T-helper 9 cell (primary cell): ENCODE measurements at places on chromosomes 2 and 18.

DNA sequence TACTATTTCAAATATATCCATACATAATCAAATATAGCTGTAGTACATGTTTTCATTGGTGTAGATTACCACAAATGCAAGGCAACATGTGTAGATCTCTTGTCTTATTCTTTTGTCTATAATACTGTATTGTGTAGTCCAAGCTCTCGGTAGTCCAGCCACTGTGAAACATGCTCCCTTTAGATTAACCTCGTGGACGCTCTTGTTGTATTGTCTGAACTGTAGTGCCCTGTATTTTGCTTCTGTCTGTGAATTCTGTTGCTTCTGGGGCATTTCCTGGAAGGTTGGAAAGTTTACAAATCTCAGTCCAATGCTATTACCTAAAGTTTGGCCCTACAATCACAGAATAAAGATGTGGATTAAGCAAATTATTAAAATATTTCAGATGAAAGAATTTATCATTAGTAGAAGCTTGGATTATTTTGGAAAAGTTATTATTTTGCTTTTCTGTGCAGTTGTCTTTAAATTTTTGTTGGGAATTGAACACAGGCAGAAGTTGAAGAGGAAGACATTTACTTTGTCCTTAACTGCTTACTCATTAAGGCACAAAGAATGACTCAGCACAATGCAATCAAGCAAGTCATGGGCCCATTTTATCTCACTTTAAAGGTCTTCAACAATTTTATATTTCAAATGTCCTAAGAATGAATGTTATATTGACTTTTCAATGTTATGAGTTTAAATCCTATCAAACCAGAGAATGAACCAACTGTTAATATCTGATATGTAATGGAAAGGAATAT is 103.4 kb upstream of the CAVIN2 start:
- DNase-seq: no peak

DNA sequence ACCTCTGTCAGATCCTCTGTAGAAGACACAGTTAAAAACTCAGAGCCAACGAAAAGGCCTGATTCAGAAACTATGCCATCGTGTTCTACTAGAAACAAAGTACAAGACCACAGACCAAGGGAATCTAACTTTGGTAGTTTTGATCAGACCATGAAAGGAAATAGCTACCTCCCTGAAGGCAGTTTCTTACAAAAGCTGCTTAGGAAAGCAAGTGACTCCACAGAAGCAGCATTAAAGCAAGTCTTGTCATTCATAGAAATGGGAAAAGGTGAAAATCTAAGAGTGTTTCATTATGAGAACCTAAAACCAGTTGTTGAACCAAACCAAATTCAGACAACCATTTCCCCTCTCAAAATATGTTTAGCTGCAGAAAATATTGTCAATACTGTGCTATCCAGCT is 58.2 kb downstream of the FSIP2 start:
- DNase-seq: no peak

DNA sequence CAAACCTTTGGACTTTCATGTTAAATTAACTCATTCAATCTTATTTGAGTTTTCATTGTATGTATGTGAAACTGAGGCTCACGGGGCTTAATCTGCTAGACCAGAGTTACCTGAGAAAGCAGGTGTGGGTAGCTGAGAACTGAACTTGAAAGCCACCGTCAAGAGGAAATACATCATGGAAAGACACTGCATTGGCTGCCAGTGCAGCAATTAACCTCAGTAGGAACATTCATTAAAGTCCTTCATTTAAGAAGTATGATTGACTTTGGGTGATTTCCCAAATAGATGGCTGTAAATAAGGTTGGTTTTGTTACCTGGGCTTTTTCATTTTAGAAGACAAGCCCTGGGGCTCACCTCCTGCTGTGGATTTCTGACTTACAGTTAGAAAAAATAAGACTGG is 36.5 kb upstream of the MGAT5 start:
- no peak for DNase-seq

DNA sequence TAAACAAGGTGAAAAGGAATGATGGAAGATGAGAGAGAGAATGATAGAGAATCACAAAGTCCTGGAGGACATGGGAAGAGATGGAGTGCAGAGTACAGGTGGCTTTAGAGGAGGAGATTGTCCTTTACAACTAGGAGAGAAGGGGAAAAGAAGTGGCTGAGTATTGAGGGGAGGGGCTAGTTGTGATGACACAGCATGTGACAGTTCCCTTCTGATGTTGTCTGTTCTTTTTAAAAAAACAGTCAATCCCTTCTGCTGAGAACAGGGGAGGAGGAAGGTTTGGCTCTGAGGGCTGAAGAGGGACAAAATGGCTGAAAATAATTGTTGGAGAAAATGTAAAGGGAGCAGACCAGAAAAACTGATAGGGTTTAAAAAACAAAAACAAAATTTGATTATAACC is 44.0 kb downstream of the STEAP3 start:
- no peak for DNase-seq

GRCh38 chr2:230130668-230131364 is 62.1 kb upstream of the SLC16A14 start:
- no peak for DNase-seq

DNA sequence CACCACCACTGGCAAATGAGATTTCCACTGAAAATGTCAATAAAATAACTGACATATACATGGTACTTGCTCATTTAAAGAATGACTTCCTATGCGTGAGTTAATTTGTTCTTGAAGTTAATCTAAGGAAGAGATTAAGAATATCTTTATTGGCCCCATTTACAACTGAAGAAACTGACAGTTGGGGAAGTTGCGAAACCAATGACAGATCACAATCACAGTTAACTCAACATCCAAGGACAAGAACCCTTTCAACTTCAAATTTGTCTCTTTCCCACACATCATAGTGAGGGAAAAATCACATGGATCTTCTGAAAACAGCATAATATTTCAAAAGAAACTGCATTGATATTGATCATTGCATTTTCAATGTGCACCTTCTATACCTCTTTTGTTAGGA is 565.4 kb downstream of the IRS1 start:
- no peak for DNase-seq

- no peak for DNase-seq
These were observed 20.9 kb upstream of the BAZ2B start for GRCh38 chr2:159637240-159637639.

DNA sequence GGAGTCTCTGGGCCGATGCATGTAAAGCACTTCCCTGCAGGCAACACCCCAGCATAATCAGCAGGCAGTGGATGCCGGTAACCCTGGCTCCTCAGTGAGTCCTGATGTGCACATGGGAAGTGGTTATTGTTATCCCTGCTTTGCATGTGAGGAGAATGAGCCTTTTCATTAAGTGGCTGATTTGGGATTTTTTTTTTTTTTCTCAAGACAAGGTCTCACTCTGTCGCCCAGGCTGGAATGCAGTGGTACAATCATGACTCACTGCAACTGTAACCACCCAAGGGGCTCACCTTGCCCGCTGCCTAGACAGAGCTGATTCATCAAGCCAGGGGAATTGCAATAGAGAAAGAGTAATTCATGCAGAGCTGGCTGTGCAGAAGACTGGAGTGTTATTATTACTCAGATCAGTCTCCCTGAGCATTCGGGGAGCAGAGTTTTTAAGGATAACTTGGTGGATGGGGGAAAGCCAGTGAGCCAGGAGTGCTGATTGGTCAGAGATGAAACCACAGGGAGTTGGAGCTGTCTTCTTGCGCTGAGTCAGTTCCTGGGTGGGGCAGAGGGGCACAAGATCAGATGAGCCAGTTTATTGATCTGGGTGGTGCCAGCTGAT is 95.4 kb downstream of the SOCS6 start:
- DNase-seq: no peak

DNA sequence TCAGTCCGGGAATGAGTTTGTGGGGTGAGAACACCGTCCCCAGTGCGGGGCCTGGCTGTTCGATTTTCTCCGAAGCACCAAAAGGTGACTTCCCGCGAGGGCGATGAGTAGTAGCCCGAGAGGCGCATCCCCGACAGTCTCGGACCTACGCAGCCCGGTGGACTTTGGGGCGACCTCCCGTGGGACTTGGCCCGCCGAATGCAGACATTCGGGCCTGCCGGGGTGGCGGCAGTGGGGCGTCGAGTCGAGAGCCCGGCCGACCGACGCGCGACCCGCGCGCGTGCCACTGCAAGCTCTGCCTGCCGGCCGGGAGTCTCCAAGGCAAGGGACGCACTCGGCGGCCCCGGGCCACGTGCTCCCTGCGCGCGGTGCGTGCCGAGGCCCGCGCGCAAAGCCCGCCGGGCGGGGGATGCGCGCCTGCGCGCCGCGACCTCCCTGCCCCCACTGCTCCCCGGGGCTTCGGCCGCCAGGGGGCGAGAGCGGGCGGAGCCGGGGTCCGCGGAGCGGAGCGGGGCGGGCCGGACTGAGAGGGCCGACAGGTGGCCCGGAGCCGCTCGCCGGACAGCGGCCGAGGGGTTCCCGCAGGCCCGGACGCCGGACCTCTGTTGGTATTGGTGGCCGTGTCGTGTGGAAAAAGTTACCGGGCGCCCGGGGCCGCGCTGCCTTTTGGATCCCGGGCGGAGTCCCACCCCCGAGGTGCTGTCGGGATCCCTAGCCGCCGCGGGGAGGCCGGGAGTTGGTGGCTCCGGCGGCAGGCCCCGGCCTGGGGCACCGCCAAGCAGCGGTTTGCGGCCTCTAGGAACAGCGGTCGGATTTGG is 1.9 kb downstream of the PTMA start:
- DNase-seq: peak; percentile 82
